Activated naive CD4-positive, alpha-beta T cell treated with Interleukin-2 at 50 U/mL for 16 hours (primary cell): ENCODE measurements at places on chromosomes 16 and 17.

DNA sequence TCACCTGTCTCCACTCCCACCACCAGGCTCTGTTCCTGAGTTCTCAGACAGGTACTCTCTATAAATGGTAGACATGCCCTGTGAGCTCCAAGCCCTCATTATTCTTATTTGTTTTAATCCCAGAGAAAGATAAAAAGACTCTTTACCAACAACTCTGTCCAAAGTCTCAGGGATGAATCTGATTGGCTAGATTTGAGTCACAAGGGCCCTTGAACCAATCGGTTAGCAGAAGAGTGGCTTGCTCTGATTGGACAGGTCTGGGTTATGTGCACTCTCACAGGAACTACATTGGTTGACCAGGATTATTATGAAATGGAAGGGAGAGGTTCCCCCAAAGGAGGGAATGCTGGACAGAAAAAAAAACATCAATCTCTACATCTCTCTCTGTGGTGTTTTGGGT, 7.5 kb downstream of the COTL1 start:
- DNase-seq, result no peak

- DNase-seq, result no peak
These were observed 1.8 kb downstream of the GHDC start for GRCh38 chr17:42192189-42193126.

DNA sequence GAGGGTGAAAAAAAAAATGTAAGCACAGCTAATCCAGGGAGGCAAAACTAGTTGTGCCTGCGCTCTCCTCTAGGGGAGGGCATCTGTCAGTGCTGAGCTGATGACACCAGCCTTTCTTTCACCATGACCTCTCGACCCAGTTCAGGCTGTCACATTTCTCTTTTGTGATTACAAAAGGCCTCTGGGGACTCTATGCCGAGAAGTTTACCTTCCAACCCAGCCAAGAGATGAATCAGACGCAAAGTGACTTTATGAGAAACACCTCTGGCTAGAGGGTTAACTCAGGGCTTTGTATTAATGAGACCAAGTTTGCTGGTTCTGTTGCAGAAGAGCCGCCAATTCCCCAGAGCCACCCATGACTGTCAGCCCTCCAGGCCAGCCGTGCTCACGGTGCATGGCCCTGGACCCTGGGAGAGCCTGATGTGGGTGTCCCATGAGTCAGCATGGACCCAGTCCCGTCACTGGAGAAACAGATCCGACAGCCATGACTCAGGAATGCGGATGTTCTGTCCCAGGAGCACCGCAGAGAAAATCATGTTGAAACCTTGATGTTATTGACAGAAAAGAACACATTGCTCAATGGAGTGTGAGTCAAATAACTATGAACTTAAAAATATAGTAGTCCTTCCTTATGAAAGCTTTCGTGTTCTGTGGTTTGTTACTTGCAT, 437.2 kb downstream of the HS3ST3B1 start:
- no peak for DNase-seq

DNA sequence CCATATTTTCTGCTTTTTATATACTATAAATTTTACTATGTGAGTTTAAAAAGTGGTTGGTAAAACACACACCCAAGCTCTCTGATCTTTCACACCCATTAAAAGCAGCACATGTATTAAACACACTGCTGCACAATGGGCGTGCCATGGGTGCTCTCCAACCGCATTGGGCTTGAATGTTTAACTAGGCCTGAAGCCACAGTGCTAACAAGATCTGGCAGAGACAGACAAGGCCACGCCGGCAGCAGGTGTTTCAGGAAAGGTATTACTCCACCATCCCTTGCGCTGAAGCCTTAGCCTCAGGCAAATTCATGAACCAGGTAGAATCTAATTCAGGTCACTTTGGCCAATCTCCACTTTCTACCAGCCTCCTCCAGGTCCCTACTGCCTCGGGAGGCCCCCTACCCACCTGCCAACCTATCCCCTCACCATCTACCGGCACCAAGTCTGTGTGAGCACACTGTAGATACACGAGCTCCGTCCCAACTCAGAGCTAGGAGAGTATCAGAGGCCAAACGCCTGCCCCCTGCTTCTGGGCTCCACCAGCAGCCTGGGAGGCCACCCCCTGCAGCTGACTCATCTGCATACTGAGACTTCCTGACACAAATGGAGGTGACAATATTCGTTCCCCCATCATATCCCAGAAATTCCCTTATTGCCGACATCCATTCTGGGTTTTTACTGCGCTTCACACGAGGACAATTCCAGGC, 95.0 kb downstream of the ADCY9 start:
- no peak for DNase-seq

GRCh38 chr16:77444147-77444460, 9.3 kb upstream of the ADAMTS18 start:
- DNase-seq, result no peak

DNA sequence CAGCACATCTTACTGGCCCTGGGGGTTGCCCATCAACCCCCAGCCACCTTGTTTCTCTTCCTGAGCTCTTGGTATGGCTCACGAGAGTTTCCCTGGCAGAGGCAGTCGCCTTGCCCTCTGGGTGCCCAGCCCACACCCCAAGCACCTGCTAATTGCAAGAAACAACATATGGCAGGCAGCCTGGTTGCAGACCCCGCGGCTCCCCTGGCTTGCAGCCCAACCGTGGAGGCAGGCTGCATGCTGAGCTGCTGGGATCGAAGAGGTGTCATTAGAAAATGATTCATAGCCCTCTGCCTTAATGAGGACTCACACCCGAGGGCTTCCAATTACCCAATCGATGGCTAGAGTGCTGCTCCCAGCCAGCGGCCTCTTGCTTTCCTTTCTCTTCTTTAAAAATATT, 115.7 kb downstream of the TMEM114 start:
- no peak for DNase-seq

- DNase-seq, result no peak
These were observed 46.9 kb upstream of the TMEM132E start for GRCh38 chr17:34532281-34533065.

GRCh38 chr17:66849851-66850580, 15.1 kb downstream of the CACNG5 start:
- no peak for DNase-seq

GRCh38 chr17:77327566-77328464, 187.0 kb downstream of the SEC14L1 start:
- DNase-seq, result no peak

- no peak for DNase-seq
These were observed 20.7 kb downstream of the ZNF652 start for GRCh38 chr17:49341356-49341755.

GRCh38 chr17:32795339-32795979, 81.5 kb downstream of the MYO1D start:
- DNase-seq, result no peak

DNA sequence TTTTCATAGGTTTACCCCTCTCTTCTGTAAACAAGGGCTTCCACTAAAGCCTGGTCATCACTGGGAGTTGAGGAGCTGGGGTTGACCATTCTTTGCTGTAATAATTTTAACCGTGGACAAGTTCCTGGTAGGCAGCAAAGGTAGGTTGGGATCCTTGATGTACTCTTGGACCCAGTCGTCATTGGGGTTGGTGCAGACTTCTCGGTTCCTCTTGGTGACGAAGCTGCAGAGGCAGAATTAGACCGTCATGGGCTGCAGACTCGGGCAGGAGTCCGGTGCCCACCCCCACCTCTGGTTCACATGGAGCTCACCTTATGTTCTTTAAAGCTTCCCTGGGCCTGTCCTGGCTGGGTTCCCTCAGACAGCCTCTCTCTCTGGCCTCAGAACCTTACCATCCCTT, 3.8 kb downstream of the CCL16 start:
- no peak for DNase-seq

GRCh38 chr17:57097832-57098421, 12.9 kb downstream of the AKAP1 start:
- DNase-seq, result no peak

DNA sequence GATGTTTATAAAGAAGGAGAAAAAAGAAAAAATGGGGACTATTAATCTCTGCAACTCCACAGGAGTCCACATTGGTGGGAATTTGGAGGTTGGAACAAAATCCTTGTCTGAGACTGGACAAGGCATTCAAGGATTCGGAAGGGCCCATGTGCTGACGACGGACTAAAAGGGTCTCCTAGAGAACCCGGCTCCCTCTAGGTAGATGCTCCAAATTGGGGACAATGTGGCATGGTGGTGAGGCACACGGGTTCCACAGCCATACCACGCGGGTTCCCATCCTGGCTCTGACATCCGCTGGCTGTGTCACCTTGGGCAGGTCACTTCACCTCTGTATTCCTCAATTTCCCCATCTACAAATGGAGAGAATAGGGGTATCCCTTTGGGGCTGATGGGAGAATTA, 227.4 kb downstream of the C16orf78 start:
- DNase-seq, result no peak

DNA sequence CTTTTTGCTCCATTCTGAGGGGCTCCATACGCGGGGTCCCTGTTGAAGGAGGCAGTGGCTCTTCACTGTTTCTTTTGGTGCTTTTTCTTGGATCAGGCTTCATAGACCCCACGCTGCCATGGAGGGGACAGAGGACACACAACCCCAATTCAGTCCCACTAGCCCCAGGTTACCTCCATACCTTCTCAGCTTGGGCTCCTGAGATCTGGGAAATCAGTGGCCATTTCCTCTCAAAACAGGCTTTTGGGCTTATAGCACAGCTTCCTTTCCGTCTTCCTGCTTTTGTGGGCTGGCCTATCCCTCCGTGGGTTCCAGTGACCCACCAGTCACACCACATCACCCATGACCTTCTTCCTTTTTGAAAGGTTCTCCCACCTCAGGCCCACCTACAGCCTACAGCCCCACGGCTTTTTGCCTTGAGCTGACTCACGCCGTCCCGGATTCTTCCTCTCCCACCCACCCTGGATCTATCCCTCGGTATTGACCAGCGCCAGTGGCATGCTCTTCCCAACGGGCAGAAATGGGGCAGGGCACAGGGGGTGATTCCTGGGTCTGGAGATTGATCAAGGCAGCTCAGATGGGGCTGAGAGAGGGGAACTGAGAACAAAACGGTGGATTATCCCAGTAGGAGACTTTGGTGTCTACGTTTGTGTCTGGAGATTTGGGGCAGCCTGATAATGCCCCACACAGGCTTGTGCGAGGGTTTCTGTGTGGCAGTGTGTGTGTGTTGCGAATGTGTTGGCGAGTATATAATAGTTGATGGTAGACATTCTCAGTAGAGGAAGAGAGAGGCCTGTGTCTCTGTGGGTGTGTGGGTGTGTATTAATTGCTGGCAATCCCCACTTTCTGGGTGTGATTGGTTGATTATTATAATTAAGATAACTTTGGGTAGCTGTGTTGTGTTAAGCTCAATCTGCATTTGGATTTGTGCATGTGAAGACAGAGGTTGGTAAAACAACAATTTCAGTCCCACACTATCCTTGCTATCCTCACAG, 3.8 kb downstream of the TBX21 start:
- DNase-seq, result no peak

DNA sequence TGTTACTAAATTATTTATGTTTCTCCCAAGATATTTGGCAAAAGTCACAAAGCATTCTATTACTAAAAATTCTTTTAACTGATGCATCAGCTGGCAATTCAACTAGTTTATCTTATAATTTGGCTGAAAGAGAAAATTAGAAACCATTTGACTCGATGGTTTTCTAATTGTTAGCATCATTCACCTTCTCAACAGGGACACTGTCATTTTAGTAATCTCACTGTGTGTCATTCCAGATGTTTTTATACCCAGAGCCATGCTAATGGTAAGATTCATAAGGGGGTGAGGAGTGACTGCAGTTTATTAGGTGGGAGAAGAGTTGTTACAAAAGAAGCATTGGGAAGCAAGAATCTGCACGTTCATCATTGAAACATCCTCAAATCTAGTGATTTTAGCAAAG, 124.9 kb downstream of the ABCA8 start:
- no peak for DNase-seq
